ENCODE measurements at places on chromosomes 4 and X. TPM values are rescaled to one million over a fixed set of nuclear protein-coding genes. Genes with fewer than 3 reads are reported as not detected.

Gene PPP1R2C
- total RNA-seq: not detected

Gene BCAP31
- total RNA-seq: 282 TPM

- H3K27me3 ChIP-seq: no peaks in the 10 kb centered on the region
- no peak overlapping the region for H3K27ac ChIP-seq
- peaks cover 5% of the 10 kb centered on the region for H3K4me1 ChIP-seq
- H3K4me3 ChIP-seq: no peak overlapping the region
- DNase-seq: no peak
Observed at GRCh38 chr4:68368691-68369131, 18.8 kb upstream of the YTHDC1 start.

Gene DKK2
- total RNA-seq: 8.0 TPM

DNA sequence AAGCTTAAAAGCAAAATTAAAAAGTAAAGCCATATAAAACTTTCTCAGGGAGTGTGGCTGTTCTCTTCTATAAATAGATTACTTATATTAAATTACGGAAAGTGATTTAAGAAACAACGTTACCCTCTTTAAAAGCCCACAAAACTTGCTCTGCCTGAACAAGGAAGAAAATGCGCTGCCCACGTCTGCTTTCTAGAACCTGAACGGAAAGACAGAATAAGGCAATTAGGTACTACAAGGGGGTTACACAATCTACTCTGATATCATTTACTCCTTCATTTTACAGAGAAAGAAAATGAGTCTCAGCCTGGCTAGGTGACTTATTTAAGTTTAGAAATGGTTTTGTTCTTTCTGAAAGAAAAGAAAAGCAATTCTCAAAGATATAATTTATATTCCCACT is 147.2 kb downstream of the RNF150 start:
- H3K4me3 ChIP-seq: no peak overlapping the region
- no peak for DNase-seq
- H3K4me1 ChIP-seq: no peaks in the 10 kb centered on the region
- no peak overlapping the region for H3K27ac ChIP-seq

DNA sequence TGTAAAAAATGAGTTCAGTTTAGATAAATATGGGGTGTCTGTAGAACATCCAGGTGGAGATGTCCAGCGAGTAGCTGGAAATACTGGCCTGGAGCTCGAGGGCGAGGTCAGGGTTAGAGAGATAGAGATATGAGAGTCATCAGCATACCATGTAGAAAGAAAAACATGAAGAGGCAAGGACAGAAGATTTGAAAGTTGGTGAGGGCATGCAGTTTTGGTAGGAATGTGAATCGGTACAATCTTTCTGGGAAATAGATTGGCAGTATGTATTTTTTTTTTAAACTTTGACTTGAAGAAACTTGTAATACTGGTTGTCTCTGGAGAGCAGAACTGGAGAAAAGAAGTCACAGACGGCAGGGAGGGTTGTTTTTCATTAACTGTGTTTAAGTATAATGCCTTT is 2.4 kb upstream of the SNX12 start:
- no peak overlapping the region for H3K4me3 ChIP-seq
- H3K27me3 ChIP-seq: no peaks in the 10 kb centered on the region
- H3K27ac ChIP-seq: no peak overlapping the region
- no peak for DNase-seq

DNA sequence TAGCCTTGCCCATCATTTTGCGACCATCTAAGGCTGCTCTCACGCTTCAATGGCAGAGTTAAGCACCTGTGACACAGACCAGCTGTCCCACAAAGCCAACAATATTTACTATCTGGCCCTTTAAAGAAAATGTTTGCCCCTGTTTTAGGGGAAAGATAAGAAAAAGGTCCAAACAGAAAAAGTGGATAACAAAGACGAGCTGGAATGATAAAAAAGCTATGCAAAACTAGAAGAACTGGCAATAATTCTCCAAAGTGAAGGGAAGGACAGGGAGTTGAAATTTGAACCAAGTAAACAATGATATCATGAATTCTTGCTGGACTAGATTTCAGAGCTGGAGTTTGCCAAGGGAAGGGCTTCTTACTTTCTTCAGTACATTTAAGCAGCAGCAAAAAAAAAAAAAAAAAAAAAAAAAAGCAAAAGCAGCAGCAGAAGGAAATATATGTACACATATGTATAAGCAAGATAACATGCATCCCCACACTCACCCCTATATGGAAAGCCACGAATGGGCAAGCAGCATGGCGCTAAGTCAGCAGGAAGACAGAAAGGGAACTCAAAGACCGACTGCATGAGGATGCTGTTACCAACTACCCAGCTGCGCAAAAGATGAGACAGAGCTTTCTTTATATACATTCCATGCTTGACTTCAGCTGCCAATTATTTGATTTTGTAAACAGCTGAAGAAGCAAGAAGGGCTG is 12.5 kb downstream of the TRAPPC2 start:
- DNase-seq: no peak
- H3K27me3 ChIP-seq: peaks cover 2% of the 10 kb centered on the region
- H3K4me3 ChIP-seq: no peak overlapping the region
- peaks cover 5% of the 10 kb centered on the region for H3K4me1 ChIP-seq
- H3K36me3 ChIP-seq: peaks cover 10% of the 10 kb centered on the region

- no peaks in the 10 kb centered on the region for H3K4me1 ChIP-seq
- no peak overlapping the region for H3K4me3 ChIP-seq
- peaks cover 5% of the 10 kb centered on the region for H3K27me3 ChIP-seq
- H3K27ac ChIP-seq: no peak overlapping the region
- peaks cover 4% of the 10 kb centered on the region for H3K36me3 ChIP-seq
Observed at GRCh38 chr4:6894528-6895498, 14.8 kb upstream of the TBC1D14 start.

DNA sequence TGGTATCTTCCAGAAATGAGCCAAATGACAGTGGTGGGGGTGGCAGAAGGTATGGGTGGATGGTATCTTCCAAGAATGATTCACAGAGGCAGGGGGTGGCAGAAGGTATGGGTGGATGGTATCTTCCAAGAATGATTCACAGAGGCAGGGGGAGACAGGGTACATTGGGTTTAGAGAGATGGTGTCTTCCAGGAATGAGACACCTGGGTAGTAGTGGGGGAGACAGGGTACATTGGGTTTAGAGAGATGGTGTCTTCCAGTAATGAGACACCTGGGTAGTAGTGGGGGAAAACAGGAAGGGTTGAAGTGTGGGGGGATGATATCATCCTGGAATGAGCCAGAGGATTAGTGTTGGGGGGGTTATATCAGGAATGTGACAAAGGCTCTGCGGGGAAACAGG is 62.0 kb downstream of the MAOA start:
- H3K36me3 ChIP-seq: no peaks in the 10 kb centered on the region
- no peaks in the 10 kb centered on the region for H3K4me1 ChIP-seq
- no peak overlapping the region for H3K27ac ChIP-seq
- no peak overlapping the region for H3K4me3 ChIP-seq
- DNase-seq: no peak
- peaks cover 1% of the 10 kb centered on the region for H3K27me3 ChIP-seq

Gene RIPPLY1
- not detected for total RNA-seq

Gene USP17L27
- total RNA-seq: not detected

Gene TRO
- total RNA-seq: 184 TPM

- no peak for DNase-seq
- H3K4me3 ChIP-seq: no peak overlapping the region
Observed at GRCh38 chr4:30473225-30473624, 246.9 kb upstream of the PCDH7 start.

Gene MAGEA10
- not detected for total RNA-seq

Gene SLC49A3
- 19.9 TPM for total RNA-seq

Gene SORBS2
- total RNA-seq: 20.0 TPM

- H3K4me1 ChIP-seq: no peaks in the 10 kb centered on the region
- no peaks in the 10 kb centered on the region for H3K36me3 ChIP-seq
- DNase-seq: no peak
- no peak overlapping the region for H3K27ac ChIP-seq
- H3K27me3 ChIP-seq: peaks cover 6% of the 10 kb centered on the region
- no peak overlapping the region for H3K4me3 ChIP-seq
Observed at GRCh38 chr4:36677112-36677511, 395.7 kb downstream of the DTHD1 start.

DNA sequence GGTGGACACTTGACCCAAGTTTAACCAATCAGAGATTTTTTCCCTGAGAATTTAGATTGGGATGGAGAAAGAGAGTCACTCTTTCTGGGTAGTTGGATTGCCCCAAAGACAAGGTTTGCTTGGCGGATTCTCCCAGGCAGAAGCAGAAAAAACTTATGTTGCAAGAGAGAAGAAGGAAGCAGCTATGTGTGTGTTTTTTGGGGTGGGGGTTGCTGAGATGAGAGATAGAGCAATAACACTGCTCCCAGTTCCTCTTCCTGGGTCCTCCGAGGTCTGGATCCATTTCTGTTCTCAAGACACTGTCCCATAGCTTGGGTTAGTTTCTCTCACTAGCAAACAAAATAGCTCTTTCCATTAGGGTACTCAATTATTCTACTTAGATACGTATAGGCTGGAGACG is 222.1 kb downstream of the STIM2 start:
- no peaks in the 10 kb centered on the region for H3K36me3 ChIP-seq
- peaks cover 3% of the 10 kb centered on the region for H3K4me1 ChIP-seq
- no peak overlapping the region for H3K27ac ChIP-seq
- H3K27me3 ChIP-seq: peaks cover 2% of the 10 kb centered on the region
- DNase-seq: no peak

Measured in endothelial cell (in vitro differentiated cells).